Stimulated activated CD4-positive, alpha-beta T cell treated with anti-CD3 and anti-CD28 coated beads, TNF-alpha, amount 100 ng/mL, for 4 hours (primary cell): ENCODE measurements at places on chromosomes 7 and 10.

DNA sequence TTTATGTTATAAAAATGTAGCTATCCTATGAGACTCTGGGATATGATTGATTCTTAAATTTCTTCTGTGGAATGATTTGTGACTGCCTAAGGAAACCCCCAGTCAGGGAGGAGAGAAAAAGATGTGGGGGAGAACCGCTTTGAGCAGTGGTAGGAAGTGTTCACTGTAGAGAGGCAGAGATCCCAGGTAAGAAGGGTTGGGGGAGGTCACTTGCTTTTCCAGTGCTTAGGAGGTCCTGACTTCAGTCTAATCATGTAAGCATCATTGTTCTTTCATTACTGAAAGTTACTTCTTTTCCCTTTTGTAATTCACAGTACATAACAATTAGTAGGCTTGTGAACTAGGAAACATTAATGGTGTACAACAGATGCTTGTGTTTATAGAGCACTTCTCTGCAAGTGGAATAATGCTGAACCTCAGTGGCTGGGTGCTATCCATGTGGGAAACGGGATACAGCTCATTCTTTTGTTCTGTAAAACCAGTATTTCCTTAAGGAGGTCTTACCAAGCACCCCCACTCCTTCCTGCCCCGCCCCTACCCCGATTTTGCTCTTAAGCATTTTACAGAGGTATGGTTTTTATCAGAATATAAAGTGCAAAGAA lies 165.4 kb downstream of the ST7 start:
- DNase-seq: no peak

DNA sequence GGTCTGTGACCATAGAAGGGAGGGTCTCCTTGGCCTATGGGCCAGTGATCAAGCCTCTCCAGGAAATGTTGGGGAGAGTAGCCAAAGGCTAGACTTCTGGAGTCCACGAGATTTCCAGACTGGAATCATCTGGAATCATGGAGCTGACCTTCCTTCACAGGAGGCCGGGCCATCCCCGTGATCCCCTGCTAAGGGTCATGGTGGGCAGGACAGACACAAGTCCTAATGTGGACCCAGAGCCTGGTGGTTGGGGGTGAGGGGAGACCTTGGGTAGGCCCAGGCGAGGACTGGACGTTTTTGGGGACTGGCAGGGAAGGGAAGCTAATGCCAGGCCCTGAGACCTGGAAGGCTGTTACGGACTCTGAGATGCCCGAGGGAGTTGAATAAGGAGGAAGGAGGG lies 9.8 kb upstream of the GRID1 start:
- no peak for DNase-seq

- no peak for DNase-seq
Observed at GRCh38 chr7:139777133-139777891, 486 bp downstream of the HIPK2 start.

DNA sequence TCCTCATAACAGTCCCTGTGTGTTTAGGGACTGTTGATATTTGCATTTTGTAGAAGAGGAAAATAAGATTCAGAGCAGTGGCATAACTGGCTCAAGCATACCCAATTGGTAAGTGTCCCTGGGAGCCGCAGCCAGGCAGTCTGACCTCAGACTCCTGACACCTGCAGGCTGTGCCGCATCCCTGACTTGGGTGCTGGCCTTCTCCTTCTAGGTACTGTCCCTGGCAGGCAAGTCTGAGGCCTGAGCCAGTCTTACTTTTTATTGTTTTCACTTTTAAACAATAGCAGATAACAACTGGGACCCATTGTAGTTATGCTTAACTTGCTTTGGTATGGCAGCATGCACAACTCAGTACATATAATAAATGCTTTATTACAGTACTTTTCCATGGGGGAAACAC lies 717.0 kb downstream of the KCNMA1 start:
- DNase-seq: no peak

GRCh38 chr7:77537136-77537777 lies at the start of gene PTPN12:
Gene PTPN12, plus strand, starts transcription at chr7:77537295. Its CDS starts 252 bp downstream, at chr7:77537547.
- DNase-seq: no peak

DNA sequence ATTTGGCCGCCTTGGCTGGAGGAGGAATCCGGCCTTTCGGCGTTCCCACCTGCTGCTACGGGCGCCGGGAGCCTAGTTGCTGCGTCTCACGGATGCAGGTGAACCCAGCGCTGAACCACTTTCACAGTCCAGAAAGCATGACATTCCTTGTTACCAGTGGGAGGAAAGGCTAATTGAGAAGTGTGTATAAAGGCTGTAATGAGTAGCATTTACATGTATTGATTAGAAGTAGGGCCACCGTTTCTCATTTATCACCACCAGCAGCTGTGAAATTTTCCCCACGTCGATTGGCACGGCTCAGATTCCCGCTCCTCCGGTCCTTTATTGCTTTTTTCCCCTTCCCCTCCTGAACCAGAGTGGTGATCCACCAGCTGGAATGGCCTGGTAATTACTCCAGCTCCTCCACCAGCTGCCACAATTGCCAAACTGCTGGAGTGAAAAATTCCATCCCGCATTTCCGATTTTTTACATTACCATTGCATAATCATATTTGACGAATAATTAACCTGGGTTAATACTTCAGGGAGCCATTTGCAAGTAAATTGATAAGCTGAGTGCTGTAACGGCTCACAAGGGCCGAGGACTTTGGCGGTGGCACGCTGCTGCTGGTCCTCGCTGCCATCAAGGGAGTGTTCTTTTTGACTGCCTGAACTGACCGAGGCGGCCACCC lies 153.3 kb downstream of the POU6F2 start:
- no peak for DNase-seq
